Activated naive CD8-positive, alpha-beta T cell treated with anti-CD3 and anti-CD28 coated beads for 36 hours (primary cell): ENCODE measurements at places on chromosomes 12 and 14. TPM values are rescaled to one million over a fixed set of nuclear protein-coding genes. Genes with fewer than 3 reads are reported as not detected.

- DNase-seq = no peak
Measured at GRCh38 chr12:6065863-6066199, 58.6 kb downstream of the VWF start.

- no peak for DNase-seq
Measured at GRCh38 chr12:82593143-82593542, 93.6 kb upstream of the TMTC2 start.

- DNase-seq = no peak
Measured at GRCh38 chr14:23308721-23309445, 2.2 kb downstream of the BCL2L2 start.

DNA sequence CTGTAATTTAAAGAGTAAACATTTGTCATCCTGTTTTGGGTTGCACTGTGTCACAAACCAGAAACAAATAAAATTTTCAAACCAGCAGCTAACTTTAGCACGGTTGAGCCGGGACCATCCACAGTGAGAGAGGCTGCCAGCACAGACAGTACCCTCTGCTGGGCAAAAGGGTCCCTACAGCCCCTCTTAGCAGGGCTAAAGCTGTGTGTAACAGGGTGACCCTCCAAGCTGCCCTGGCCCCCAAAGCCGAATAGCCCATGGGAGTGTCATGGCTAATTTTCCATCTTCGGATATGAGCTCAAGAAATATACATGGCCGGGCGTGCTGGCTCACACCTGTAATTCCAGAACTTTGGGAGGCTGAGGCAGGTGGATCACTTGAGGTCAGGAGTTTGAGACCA is 157.1 kb upstream of the GRIN2B start:
- DNase-seq = no peak

GRCh38 chr14:106455026-106455425 is 928.6 kb downstream of the TMEM121 start:
- no peak for DNase-seq

DNA sequence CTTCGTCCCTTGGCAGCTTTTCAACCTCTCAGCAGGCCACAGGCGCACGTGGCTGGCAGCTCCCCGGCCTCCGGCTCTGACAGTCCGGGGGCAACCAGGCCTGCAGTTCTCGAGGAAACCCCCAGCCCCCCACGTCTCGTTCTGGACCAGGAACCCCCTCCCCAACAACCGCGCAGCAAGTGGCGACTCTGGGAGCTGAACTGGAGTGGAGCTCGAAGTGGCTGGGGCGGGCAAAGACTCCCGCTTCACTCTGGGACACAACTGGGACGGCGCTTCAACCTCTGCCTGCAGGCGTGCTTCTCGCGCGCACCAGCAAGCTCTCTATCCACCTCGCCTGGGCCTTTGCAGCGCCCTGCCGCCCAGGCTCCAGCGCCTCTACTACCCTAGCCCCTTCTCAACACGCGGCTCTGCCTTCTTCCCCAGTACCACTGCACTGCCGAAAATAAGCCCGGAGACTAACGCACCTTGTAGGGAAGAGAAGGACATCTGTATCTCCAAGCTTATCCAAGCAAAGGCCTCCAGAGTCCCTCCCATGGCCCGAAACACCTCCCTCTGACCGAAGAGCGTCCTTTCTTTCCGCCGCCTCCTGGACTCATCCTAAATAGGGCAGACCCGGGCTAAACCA is 2.4 kb upstream of the NKX2-1 start:
- no peak for DNase-seq

DNA sequence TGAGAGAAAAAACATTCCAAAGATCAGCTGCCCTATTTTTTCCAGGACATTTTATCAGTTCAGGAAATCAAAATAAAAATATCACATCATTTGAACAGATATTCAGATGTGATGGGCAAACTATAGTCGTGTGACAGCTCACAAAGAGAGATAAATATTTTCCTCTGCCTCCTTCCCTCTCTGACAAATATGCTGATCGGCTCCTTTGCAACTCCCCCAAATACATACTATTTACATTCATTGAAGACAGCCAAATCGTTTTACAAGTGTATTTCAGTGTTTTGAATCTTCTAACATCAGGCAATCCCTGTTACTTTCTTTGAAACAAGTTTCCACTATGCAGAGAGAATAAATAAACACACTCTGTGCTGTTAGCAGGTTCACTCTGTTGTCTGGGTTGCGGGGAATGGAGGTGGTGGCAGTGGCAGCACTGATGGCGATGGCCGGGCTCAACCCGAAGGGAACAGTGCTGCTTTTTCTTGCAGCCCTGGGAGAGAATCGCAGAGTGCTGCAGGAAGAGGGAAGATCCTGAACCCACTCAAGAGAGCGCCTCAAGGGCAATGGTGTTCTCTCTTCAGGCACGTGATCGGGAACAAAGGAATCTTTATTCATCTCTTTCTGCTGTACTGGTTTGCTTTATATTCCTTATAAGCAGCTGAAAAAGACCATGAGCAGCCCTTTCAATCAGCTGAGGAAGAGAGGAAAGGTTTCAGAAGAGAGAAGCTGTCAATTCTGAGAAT is 142.5 kb downstream of the PHLDA1 start:
- no peak for DNase-seq

Gene RD3L
- total RNA-seq = not detected

Gene APOF
- not detected for total RNA-seq

Gene AICDA
- total RNA-seq = not detected

Gene ACOT6
- total RNA-seq = not detected

Gene RERGL
- not detected for total RNA-seq

Gene TAS2R46
- 0.48 TPM for total RNA-seq
